Activated CD8-positive, alpha-beta memory T cell treated with anti-CD3 and anti-CD28 coated beads, Interleukin-2, amount 10 ng/mL, durations not matched to agents 7 days and 5 days (primary cell): ENCODE measurements at places on chromosomes 2 and 18. TPM values are rescaled to one million over a fixed set of nuclear protein-coding genes. Genes with fewer than 3 reads are reported as not detected.

SPTBN1 gene
- 109 TPM for total RNA-seq

MERTK gene
- 0.30 TPM for total RNA-seq

NCKAP1 gene
- 0.96 TPM for total RNA-seq

ADD2 gene
- 1.2 TPM for total RNA-seq

UGT1A8 gene
- not detected for total RNA-seq

ZNF521 gene
- total RNA-seq, result not detected

EGR4 gene
- total RNA-seq, result 0.09 TPM

GALR1 gene
- total RNA-seq, result not detected

ODC1 gene
- total RNA-seq, result 80.3 TPM

NOTO gene
- total RNA-seq, result not detected

TRIB2 gene
- total RNA-seq, result 28.5 TPM

RNF152 gene
- not detected for total RNA-seq

ASXL3 gene
- not detected for total RNA-seq

LOXHD1 gene
- 0.06 TPM for total RNA-seq

MC2R gene
- total RNA-seq, result not detected

SNORC gene
- 1.8 TPM for total RNA-seq

THADA gene
- total RNA-seq, result 32.1 TPM

REG1B gene
- not detected for total RNA-seq

MGAT4A gene
- total RNA-seq, result 72.0 TPM

RUFY4 gene
- total RNA-seq, result 5.1 TPM

DAPL1 gene
- not detected for total RNA-seq

ZNF397 gene
- 13.1 TPM for total RNA-seq

MLPH gene
- not detected for total RNA-seq

TRIM43 gene
- total RNA-seq, result not detected

ATAD2B gene
- 18.2 TPM for total RNA-seq

CNGA3 gene
- not detected for total RNA-seq

OSR1 gene
- not detected for total RNA-seq

MREG gene
- 16.2 TPM for total RNA-seq

GALNT14 gene
- total RNA-seq, result 0.42 TPM

ARMC9 gene
- 3.2 TPM for total RNA-seq

ABCB11 gene
- not detected for total RNA-seq
